ENCODE measurements at places on chromosomes 7 and 10.
A peak's percentile ranks its signal among the peaks of the same experiment; 100 is the strongest.

DNA sequence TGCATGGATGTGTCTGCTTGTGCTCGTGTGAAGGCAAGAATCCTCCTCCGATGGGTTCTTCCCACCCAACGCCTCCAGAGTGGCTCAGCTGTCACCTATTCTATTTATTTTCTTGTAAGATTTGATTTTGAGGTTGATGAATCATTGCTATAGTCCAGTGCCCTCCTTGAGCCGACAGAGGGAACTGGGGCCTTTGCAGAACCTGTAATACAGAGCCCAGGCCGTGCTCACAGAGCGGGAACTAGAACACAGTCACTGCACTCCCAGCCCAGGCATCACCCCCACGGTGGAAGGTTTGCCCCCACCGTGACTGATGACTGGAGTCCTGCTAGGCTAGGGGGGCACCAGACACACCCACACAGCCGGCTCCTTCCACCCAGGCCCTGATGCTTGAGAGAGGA is 2.0 kb downstream of the RARRES2 start:
- no peak for DNase-seq

DNA sequence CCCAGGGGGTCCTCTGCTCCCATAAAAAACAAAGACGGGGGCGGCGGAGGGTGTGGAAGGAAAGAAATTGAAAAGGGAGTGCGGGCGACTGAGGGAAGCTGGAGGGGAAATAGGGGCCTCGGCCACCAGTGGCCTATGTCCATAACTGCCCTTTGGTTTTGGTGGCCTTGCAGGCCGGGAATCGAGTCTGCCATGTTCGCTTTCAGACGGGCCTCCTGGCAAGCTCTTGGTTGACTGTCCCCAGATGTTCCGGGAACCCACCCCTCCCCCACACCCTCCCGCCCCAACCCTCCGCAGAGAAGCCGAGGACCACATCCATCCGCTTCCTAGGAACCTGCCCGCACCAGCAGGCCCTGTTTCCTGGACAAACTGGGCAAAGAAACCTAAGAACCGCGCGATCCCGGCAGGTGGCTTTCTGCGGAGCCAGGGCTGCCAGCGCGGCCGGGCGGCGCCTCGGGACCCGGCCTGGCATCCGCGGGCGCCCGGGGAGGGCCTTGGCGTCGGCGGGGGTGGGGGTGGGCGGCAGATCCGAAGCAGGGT is 20.0 kb upstream of the GATA3 start:
- no peak for DNase-seq

GRCh38 chr7:19373334-19373733 is 228.1 kb upstream of the FERD3L start:
- DNase-seq = no peak

DNA sequence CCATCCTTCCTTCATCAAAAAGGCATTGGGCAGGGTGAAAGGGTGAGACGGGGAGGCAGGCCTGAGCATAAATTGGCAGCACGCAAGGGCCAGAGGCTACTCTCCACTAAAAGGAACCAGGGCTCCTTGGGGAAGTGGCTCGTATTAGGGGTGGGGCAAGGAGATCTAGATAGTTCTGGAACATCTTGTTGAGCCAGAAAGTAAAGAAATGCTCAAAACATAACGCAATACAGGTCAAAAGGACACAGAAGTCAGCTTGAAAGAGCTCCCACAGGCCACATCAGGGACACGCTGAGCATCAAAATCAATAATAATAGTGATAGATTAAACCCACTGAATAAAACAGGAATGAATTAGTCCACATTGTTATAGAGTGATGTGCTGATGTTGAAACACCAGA is 203.1 kb downstream of the ELMO1 start:
- no peak for DNase-seq

DNA sequence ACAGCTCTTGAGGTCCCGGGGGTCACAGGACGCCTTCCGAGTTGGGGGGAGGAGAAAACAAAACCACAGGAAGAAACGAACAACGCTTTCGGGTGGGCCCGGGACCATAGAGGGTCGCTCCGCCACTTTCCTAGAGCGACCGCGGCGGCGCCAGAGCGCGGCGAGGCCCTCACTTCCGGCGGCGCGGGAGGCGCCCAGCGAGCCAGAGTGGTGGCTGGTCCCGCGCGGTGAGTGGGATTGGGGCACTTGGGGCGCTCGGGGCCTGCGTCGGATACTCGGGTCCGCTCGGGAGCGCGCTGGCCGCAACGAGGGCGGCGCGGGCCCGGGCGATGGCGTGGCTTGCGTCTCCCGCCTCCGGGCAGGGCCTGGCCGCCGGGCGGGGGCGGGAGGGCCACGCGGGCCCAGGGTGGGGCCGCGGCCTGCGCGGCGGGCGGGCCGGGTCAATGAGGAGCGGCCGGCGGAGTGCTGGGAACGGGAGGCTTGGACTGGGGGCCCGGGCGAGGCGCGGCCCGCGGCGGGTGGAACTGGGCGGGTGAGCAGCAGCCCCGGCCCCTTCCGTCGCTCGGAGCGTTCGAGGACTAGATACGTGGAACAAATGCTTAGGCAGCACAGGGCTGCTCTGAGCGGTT is at the start of gene ZNF22:
ZNF22 (plus strand) TSS at position 172 of the 629 bp plus-strand sequence. CDS start 2,446 bp downstream, outside the sequence.
- peak; percentile 73 for DNase-seq

GRCh38 chr7:5429857-5430611 is 6.4 kb upstream of the TNRC18 start:
- no peak for DNase-seq

DNA sequence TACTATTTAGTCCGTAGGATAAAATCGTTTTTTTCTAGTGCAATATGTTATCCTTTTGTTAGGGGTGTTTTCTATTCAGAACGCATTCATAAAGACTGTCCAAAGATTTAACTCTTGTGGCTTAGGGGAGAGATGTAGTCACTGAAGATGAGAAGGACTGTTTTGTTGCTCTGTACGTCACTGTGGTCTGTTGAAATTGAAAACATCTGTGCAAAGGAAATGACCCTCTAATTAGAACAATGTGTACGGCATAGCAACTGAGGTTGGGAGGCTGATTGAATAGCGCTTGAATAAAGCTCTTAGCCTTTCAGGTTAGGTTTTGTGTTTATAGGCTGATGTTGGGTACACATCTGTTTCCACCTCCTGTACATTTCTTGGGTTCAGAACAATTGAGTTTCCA is 453.4 kb upstream of the AKR1E2 start:
- DNase-seq = no peak

GRCh38 chr10:11594589-11595394 is 16.7 kb downstream of the USP6NL start:
- no peak for DNase-seq

DNA sequence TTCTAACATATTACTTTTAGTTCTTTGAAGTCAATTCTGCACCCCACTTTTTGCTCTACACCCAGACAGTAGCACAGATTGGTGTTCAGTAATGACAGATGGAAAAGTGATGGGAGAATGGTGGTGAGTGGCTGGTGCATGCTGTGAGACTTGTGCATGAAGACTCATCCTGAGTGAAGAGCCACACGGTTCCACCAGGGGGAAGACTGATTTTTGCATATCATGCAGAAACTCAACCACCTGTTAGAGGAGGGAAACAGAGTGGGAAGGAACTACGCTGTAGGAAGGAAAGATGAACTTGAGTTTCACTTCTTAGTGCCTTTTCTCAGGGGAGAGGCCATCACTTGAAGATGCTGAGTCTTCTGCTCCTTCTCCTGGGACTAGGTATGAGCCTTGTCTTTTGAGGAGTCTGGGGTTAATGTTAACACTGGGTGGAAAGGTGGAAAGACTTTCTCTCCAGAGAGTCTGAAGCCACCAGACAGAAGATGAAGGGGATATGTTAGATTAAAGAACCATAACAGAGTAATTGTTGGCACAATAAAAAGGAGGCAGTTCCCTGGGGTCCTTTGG is 9.3 kb upstream of the PRSS1 start:
- DNase-seq = peak; percentile 15

GRCh38 chr7:106891548-106892410 is 26.7 kb downstream of the PIK3CG start:
- no peak for DNase-seq

- DNase-seq = no peak
These were observed 85.3 kb downstream of the ZNF33B start for GRCh38 chr10:42553064-42553407.

- no peak for DNase-seq
These were observed 6.4 kb upstream of the SFTPA1 start for GRCh38 chr10:79604294-79604693.

DNA sequence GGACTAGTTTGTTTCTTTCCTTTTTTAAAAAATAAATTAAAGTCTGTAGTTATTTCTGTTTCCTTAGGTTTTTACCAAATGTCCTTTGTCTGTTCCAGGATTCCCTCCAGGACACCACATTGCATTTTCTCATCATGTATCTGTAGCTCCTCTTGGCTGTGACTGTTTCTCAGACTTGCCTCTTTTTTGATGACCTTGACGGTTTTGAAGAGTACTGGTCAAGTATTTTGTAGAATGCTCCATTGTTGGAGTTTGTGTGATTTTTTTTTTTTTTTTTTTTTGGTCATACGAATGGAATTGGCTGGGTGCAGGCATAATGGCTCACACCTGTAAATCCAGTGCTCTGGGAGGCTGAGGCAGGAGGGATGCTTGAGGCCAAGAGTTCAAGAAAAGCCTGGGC is 127.1 kb upstream of the BMPER start:
- no peak for DNase-seq

GRCh38 chr10:17228091-17229015 is at the start of gene VIM:
Gene VIM (plus strand): TSS chr10:17228241. CDS start chr10:17229423, 1,182 bp downstream.
- no peak for DNase-seq

DNA sequence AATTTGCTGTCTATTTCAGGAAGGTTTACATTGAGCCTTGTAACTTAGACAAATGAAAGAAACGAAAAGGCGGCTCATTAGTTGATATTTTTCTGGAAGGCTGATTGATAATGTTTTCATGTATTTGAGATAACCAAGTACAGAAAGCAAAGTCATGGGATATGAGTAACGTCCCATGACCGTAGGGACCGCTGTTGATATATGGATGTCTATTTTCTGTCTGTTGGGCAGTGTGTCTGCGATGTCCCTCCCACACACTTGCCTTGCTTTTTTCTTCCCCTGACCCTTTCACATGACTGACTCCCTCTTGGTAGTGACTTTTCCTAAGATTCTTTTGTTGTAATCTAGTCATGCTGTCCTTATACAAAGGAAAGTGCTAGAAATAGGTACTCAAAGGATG is 57.0 kb upstream of the GPR158 start:
- DNase-seq = no peak

- DNase-seq = peak; percentile 43
These were observed 147.6 kb downstream of the GPR85 start for GRCh38 chr7:112938863-112939573.

DNA sequence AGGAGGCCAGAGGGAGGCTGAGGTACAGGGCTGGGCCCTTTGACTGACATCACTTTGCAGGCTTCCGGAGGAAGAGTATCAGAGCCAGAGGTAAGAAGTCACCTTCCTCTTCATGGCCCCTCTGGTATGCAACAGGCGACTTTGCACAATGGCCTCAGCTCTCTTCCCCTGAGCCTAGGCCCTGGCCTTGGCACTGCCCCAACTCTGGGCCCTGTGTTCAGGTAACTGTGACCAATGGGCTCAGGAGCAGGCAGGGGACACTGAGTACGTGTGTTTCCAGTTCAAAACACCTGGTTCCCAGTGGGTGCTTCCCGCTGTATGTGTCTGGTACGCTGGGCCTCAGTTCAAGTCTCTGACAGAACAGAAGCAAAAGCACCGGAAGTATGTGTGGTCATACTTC is 12.1 kb upstream of the PAX2 start:
- DNase-seq = no peak

- DNase-seq = no peak
These were observed 122.7 kb upstream of the PDSS1 start for GRCh38 chr10:26574783-26575182.

DNA sequence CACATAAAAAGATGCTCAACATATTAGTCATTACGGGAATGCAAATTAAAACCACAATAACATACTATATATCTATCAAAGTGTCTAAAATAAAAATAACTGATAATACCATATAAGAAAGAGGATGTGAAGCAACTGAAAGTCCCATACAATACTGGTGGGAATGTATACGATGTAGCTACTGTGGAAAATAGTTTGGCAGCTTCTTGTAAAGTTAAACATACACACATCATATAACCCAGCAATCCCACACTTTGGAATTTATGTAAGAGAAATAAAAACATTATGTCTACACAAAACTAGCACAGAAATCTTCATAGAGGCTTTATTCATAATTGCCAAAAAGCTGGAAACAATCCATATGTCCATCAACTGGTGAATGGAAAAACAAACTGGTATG is 10.5 kb upstream of the COMMD3 start:
- DNase-seq = no peak

DNA sequence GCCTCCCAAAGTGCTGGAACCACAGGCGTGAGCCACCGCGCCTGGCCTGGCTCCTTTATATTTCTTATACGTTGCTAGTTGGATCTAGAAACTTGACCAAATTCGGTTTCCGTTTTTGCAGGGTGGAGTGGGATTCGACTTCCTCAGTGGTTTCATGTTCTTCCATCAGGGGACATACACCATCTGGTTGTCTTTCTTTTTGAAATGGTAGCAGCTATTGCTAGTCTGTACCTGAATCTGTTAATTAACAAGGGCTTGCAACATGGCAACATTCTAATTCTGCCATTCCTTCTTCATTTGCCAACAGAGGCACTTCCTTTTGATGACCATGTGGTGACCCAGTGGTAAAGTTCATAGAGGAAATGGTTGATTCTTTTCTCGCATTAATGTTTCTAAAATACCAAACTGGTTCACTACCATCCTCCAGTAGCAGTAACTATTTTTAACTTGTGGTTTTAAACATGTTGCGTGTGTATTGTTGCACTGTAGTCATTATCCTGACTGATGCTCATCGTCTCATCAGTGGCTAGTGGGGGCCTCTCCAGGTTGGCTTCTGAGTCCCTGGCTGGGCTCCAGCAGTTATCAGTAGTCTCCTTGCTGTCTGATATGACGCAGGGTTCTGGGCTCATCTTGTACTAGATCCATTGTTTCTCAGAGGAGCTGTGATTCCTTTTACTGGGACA is 159.2 kb downstream of the RGS10 start:
- no peak for DNase-seq

- no peak for DNase-seq
These were observed 340.9 kb upstream of the MEOX2 start for GRCh38 chr7:16027396-16027795.

- DNase-seq = no peak
These were observed 303.2 kb upstream of the KCND2 start for GRCh38 chr7:119969763-119970162.

DNA sequence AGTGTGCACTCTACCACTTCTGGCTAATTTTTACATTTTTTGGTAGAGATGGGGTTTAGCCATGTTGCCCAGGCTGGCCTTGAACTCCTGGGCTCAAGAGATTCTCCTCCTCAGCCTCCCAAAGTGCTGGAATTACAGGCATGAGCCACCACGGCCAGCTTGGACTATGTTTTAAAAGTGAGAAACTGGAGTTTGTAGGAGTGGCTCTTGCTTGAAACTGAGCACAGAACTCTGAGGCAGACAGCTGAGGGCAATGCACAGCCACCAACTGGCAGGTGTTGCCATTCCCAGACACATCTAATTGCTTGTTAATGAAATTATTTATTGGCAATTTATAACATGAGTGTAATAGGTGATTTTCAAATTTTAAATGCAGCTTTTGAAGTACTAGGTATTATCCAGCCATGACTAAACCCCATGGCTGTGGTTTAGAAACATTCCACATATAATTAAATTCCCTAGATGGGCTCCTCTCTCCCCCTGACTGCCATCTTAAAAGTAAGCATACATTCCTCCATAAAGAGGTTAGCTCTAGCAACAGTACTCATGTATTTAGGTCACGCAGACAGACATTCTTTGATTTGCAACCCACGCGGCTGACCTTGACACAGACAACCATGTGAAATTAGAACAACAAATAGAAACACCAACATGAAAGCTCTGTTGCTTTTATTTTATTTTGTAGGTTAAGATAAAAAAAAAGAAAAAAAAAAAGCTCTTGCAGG is 19.8 kb downstream of the PANK1 start:
- DNase-seq = no peak
